ENCODE measurements at places on chromosomes 1 and 21. TPM values are rescaled to one million over a fixed set of nuclear protein-coding genes. Genes with fewer than 3 reads are reported as not detected.

The NPHS2 gene
- not detected for total RNA-seq

The OXCT2 gene
- 1.1 TPM for total RNA-seq

The PRAMEF25 gene
- not detected for total RNA-seq

DNA sequence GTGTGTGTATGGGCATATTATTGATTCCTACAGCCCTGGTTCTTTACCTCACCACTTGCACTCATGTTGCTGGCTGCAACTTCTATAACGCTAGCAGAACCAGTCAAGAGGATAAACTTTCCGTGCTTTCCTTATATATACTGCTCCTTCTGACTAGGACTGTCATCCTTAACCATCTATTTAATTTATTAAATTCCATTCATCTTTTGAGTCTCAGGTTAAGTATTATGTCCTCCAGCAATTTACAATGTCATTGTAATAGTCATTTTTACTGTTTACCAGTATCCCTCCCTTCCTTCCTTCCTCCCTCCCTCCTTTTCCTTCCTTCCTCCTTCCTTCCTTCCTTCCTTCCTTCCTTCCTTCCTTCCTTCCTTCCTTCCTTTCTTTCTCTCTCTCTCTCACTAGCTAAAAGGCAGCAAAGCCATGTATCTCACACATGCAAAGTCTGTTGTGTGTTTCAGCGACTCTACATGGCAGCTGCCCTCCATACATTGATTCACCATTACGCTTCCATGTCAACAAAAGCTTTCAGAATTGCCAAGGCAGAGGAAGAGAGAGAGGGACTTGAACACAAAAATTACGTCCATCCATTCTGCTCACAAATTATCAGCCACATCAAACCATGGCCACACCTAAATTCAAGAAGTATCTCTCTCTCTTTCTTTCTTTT lies 73.8 kb downstream of the ZNF326 start:
- DNase-seq, result no peak
- H3K4me1 ChIP-seq, result no peaks in the 10 kb centered on the region
- no peak overlapping the region for H3K27ac ChIP-seq
- H3K27me3 ChIP-seq, result no peaks in the 10 kb centered on the region
- no peaks in the 10 kb centered on the region for H3K36me3 ChIP-seq
- H3K4me3 ChIP-seq, result no peak overlapping the region

DNA sequence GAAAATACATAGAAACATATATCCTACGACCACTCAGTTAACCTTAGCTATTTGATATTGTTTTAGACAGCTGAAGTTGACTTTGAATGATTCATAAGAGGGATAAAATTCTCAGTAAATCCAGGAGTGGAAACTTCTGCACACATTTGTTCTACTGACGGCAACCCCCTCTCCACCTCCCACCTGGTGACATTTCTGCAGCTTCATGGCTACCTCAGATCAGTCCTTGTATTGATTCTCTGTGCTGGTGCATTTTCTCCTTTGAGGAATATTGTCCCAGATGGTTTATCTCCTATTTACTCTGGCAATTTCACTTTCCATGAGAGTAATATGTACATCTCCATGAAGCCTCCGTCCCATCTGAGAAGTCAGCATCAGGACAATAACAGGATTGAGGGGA lies 57.7 kb upstream of the COA6 start:
- H3K4me1 ChIP-seq, result peaks cover 13% of the 10 kb centered on the region
- H3K27me3 ChIP-seq, result peaks cover 27% of the 10 kb centered on the region
- H3K27ac ChIP-seq, result no peak overlapping the region
- no peak overlapping the region for H3K4me3 ChIP-seq

GRCh38 chr1:210123924-210124589 lies 108.5 kb upstream of the SERTAD4 start:
- H3K4me1 ChIP-seq, result no peaks in the 10 kb centered on the region
- H3K4me3 ChIP-seq, result no peak overlapping the region

GRCh38 chr1:24828183-24828886 lies 83.1 kb downstream of the CLIC4 start:
- no peak overlapping the region for H3K4me3 ChIP-seq
- H3K4me1 ChIP-seq, result peaks cover 40% of the 10 kb centered on the region
- H3K27me3 ChIP-seq, result no peaks in the 10 kb centered on the region
- peaks cover 41% of the 10 kb centered on the region for H3K36me3 ChIP-seq
- peak overlapping the region; percentile 50 for H3K27ac ChIP-seq

DNA sequence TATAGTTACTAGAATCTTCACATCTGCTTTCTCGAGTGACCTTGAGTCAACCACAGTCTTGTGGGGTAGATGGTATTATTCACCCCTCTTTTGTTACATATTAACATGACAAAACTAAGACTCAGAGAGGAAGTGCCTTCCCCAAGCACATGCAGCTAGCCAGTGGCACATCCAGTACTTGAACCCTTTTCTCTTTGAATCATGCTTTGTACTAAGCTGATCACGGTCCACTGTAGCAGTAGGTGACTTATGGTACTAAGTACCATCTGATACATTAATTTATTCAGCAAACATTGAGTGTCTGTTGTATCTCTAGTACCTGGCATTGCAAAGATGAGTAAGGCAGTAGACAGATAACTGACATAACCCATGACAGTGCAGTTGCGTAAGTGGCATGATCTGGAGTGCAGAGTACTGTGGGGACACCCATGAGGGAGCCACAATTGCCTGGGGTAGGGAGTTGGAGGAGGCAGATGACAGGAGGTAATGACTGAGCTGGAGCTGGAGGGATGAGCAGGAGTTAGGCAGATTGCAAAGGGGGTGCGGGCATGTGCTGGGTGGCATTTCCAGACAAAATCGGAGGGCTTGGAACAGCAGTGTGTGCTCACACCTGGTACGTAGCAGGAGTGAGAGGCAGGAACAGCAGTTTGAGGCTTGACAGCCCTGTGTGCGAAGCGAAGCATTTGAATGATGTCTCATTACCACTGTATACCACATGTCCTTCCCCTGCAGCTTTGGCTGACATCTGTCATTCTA lies 29.8 kb downstream of the UCK2 start:
- H3K4me3 ChIP-seq, result no peak overlapping the region
- peaks cover 48% of the 10 kb centered on the region for H3K4me1 ChIP-seq
- H3K27ac ChIP-seq, result peak overlapping the region; percentile 55
- DNase-seq, result peak; percentile 87
- H3K27me3 ChIP-seq, result no peaks in the 10 kb centered on the region

- no peak overlapping the region for H3K27ac ChIP-seq
- H3K36me3 ChIP-seq, result no peaks in the 10 kb centered on the region
- H3K4me3 ChIP-seq, result no peak overlapping the region
- no peaks in the 10 kb centered on the region for H3K27me3 ChIP-seq
These were observed 179.2 kb downstream of the ATG4C start for GRCh38 chr1:62962901-62963776.
